ENCODE measurements at places on chromosomes 1 and 21.

GRCh38 chr1:41863718-41864117 is 55.0 kb downstream of the HIVEP3 start:
- DNase-seq: no peak

DNA sequence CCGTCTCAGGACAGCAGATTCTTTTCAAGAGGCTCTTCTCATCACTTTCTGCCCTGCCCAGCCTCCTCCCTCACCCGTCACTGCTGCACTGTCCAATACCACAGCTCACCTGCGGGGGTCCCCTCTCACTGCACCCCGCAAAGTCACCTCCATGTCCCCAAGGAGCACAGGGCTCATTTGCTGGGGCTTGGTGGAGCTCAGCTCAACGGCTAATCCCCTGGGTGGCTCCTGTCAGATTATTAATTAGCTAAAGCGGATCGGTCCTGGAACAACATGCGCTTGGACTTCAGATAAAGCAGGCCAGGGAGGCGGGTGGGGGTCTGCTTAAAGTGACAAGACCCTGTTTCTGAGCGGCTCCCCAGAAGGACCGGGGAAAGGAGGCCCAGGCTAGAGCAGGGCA is 43.1 kb downstream of the CASZ1 start:
- no peak for DNase-seq

- no peak for DNase-seq
These were observed 19.9 kb downstream of the CLDN17 start for GRCh38 chr21:30146558-30147282.

GRCh38 chr1:147480565-147480935 is 60.8 kb upstream of the BCL9 start:
- no peak for DNase-seq

DNA sequence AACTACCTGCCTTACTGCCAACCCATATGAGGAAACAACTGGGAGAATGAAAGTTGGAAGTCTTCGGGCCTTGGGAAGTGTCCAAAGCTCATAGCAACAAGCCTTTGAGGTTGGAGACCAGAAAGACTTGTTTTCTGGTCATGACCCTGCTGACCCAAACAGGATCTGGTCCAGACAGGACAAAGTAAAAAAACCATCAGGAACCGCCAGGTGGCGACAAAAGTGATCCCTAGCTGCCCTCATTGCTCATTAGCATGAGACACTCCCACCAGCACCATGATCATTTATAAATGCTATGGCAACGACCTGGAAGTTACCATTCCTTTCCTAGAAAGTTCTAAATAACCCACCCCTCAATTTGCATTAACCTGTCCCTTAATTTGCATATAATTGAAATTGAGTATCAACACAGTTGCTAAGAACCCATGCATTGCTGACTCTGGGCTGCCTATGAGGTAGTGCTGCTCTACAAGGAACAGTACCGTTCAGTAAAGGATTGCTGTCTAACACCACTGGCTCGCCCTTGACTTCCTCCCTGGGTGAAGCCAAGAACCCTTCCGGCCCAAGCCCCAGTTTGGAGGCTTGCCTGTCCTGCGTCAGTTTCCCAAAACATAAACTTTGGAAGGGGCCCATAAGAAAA is 89.0 kb downstream of the URB2 start:
- no peak for DNase-seq

Measured in esophagus muscularis mucosa (tissue), 4 donors.